Right atrium auricular region (tissue), 2 donors: ENCODE measurements at places on chromosomes 4 and X. TPM values are rescaled to one million over a fixed set of nuclear protein-coding genes. Genes with fewer than 3 reads are reported as not detected.

DNA sequence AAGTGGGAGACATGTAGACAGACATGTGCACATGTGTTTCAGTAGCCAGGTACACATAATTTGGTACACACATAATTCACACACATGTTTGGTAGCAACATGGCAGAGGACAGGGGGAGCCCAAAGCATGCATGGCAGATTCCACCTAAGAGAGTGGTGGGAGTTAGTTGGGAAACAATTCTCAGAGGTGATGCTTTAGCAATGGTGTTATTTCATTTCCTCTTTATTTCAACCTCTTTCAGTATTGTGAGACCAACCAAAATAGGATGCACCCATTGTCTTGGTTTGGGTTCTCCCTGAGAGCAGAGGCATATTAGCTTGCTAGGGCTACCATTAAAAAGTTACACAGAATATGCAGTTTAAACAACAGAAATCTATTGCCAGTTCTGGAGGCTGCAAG, 92.2 kb upstream of the ANXA3 start:
- no peak overlapping the region for H3K27ac ChIP-seq
- no peaks in the 10 kb centered on the region for H3K27me3 ChIP-seq
- no peak overlapping the region for H3K4me3 ChIP-seq
- DNase-seq, result no peak

- H3K4me3 ChIP-seq, result no peak overlapping the region
- H3K27ac ChIP-seq, result no peak overlapping the region
- H3K36me3 ChIP-seq, result no peaks in the 10 kb centered on the region
Observed at GRCh38 chr4:158253350-158253980, 43.2 kb downstream of the TMEM144 start.

DNA sequence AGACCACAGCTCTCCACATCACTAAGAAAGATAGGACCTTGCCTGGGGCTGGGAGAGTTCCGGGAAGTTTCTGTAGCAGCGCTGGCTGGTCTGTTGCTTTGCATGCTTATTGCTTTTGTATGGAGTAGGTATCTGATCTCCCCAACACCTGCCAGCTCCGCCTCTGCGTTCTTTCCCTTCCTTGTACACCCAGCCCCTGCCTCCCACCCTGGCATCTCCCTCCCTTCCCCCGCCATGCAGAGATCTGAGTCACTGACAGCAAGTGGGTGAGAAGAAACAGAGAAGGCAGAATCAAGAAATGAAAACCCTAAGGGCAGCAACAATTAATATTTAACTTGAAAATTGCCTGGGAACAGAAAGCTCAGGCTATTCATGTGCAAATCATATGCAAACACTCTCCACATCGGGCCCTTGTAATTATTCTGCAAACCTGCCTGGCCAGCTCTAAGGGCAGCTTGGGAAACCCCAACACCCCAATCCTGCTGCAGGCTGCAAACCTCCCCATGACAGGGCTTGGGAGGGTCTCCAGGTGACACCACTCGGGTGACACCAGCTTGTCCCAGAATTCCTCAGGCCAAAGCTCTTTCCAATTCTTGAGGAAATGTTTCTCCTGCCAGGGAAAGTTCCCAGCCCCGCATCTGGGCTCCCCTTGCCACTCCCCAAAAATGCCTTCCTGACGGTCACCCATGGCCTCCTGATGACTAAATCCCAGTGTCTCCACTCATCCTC, 257.2 kb downstream of the FBXW7 start:
- DNase-seq, result no peak
- no peak overlapping the region for H3K27ac ChIP-seq
- H3K4me1 ChIP-seq, result no peaks in the 10 kb centered on the region
- no peaks in the 10 kb centered on the region for H3K36me3 ChIP-seq
- H3K4me3 ChIP-seq, result no peak overlapping the region

GRCh38 chrX:20315140-20315539, 48.4 kb upstream of the RPS6KA3 start:
- no peak for DNase-seq
- no peaks in the 10 kb centered on the region for H3K36me3 ChIP-seq
- H3K27me3 ChIP-seq, result no peaks in the 10 kb centered on the region
- no peak overlapping the region for H3K27ac ChIP-seq
- no peak overlapping the region for H3K4me3 ChIP-seq
- no peaks in the 10 kb centered on the region for H3K4me1 ChIP-seq

DNA sequence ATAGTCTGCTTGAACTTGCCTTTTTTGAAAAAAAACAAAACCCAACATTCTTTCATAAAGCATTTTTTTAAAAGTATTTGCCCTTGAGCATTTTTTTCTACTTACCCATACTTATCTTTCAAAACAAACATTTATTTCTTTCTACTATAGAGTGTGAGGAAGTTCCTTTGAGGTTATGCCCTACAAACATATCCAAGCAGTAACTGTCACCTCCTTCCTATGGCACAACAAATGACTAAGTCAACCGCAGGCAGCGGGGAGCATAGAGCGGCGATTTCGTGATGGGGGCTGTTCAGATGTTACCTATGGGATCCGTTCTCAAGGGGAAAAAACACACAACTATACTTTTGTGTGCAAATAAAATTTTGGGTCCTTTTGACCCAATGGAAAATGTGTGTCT, 19.4 kb downstream of the SPRY1 start:
- H3K4me1 ChIP-seq, result no peaks in the 10 kb centered on the region
- no peak overlapping the region for H3K4me3 ChIP-seq
- H3K36me3 ChIP-seq, result no peaks in the 10 kb centered on the region
- no peak for DNase-seq
- no peak overlapping the region for H3K27ac ChIP-seq

DNA sequence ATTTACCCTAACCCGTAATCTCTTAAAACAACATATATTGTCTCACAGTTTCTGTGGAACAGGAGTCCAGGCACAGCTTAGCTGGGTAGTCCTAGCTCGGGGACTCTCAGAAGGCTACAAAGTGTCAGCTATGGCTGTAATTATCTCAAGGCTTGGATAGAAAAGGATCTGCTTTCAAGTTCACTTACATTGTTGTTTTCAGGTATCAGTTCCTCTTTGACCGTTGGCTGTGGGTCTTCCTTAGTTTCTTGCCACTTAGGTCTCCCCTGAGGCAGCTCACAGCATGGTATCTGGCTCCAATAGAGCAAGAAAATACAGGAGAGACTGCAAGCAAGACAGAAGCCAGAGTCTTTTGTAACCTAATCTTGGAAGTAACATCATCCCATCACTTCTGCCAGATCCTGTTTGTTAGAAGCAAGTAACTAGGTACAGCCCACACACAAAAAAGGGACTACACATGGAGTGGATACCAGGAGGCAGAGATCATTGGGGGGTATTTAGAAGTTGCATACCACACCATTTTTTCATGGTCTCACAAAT, 137.0 kb downstream of the MAGEB5 start:
- no peaks in the 10 kb centered on the region for H3K27me3 ChIP-seq
- no peak overlapping the region for H3K27ac ChIP-seq
- H3K4me3 ChIP-seq, result no peak overlapping the region

- no peak overlapping the region for H3K4me3 ChIP-seq
- H3K4me1 ChIP-seq, result no peaks in the 10 kb centered on the region
- H3K27me3 ChIP-seq, result no peaks in the 10 kb centered on the region
- no peak for DNase-seq
- no peak overlapping the region for H3K27ac ChIP-seq
- no peaks in the 10 kb centered on the region for H3K36me3 ChIP-seq
Observed at GRCh38 chr4:169861593-169861992, 103.8 kb upstream of the HPF1 start.

GRCh38 chrX:34653811-34654210, 3.3 kb downstream of the TMEM47 start:
- H3K27me3 ChIP-seq, result no peaks in the 10 kb centered on the region
- H3K27ac ChIP-seq, result peak overlapping the region; percentile 85
- DNase-seq, result no peak
- no peaks in the 10 kb centered on the region for H3K36me3 ChIP-seq
- H3K4me3 ChIP-seq, result peak overlapping the region; percentile 68

DNA sequence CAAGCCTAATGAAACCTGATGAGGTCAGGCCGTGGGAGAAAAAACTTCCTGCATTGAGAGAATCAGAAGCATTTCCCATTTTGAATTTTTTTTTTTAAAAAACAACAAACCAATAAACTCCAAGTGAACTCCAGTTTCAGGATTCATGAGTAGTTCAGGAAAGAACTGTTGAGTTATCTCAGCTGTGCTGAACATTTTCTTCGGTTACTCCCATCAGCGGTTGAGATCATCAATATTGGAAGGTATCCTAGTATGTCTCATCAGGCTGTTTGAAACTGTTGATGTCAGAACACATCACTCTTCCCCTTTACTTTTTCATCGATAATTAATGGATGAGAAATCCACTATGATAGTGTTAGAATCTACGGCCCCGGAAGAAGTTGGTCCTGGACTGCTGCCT, 82.4 kb upstream of the ADGRG2 start:
- H3K36me3 ChIP-seq, result no peaks in the 10 kb centered on the region
- no peak for DNase-seq
- no peak overlapping the region for H3K4me3 ChIP-seq
- no peak overlapping the region for H3K27ac ChIP-seq
- H3K4me1 ChIP-seq, result no peaks in the 10 kb centered on the region

- no peaks in the 10 kb centered on the region for H3K36me3 ChIP-seq
- no peaks in the 10 kb centered on the region for H3K27me3 ChIP-seq
- no peak for DNase-seq
- no peak overlapping the region for H3K4me3 ChIP-seq
Observed at GRCh38 chrX:41478381-41478911, 31.3 kb downstream of the NYX start.

DNA sequence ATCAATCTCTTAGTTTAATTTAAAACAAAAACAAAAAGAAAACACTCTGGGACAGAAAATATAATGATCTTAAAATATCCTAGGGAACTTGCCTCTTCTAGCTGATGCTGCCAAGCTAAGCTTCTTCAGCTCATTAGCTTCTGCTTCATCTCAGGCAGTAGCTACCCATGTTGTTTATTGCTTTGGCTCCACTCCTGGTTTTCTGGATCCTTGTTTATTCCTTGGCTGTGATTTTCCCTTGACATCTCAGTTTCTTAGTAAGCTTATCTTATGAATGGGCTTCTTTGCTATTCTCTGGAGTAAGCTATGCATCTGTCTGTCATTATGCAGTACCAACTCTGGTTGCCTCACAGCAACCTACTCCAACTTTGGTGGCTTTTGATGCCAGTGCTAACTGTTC, 5.1 kb upstream of the MTHFD2L start:
- H3K27ac ChIP-seq, result no peak overlapping the region
- no peak for DNase-seq
- peaks cover 7% of the 10 kb centered on the region for H3K4me1 ChIP-seq
- no peak overlapping the region for H3K4me3 ChIP-seq
- no peaks in the 10 kb centered on the region for H3K36me3 ChIP-seq

- H3K36me3 ChIP-seq, result no peaks in the 10 kb centered on the region
- no peaks in the 10 kb centered on the region for H3K27me3 ChIP-seq
- peak; percentile 67 for DNase-seq
- no peaks in the 10 kb centered on the region for H3K4me1 ChIP-seq
Observed at GRCh38 chr4:1511441-1512041, 105.3 kb upstream of the NKX1-1 start.

DNA sequence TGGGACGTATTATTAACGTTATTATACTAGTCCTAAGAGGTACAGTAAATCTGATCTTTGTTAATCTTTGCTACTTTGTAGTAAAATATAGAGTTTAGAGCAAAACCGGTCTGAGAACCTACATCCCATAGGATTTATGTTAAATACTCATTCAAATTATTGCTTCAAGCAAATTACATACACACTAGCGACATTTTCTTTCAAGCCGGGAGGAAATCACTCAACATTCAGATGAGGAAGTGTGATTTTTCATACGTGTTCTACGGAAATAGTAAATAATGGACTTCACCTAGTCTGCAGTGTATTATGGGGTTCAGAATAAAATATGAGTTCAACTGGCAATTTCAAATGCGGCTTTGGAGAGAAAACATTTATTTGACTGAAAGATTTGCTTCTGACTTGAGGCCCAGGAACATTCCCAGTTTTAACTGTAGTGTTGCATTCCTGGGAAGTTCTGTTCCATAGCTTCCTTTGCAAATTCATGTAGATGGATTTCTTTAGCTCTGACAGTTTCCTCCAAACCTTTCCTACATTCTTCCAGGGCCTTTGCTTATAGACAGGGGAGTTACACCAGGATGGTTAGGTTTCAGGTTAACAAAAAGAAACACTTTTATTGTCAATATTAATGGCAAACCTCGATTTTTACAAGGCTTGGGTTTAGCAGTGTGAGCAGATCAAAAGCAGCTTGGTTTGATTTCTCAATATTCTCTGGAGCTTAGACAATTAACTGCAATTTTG, 5.3 kb upstream of the HAND2 start:
- H3K4me1 ChIP-seq, result peaks cover 20% of the 10 kb centered on the region
- no peaks in the 10 kb centered on the region for H3K36me3 ChIP-seq
- peak overlapping the region; percentile 9 for H3K4me3 ChIP-seq
- no peaks in the 10 kb centered on the region for H3K27me3 ChIP-seq
- H3K27ac ChIP-seq, result peak overlapping the region; percentile 97

- H3K4me3 ChIP-seq, result no peak overlapping the region
- no peak for DNase-seq
- no peaks in the 10 kb centered on the region for H3K4me1 ChIP-seq
Observed at GRCh38 chr4:88830598-88830997, 133.0 kb upstream of the NAP1L5 start.

DNA sequence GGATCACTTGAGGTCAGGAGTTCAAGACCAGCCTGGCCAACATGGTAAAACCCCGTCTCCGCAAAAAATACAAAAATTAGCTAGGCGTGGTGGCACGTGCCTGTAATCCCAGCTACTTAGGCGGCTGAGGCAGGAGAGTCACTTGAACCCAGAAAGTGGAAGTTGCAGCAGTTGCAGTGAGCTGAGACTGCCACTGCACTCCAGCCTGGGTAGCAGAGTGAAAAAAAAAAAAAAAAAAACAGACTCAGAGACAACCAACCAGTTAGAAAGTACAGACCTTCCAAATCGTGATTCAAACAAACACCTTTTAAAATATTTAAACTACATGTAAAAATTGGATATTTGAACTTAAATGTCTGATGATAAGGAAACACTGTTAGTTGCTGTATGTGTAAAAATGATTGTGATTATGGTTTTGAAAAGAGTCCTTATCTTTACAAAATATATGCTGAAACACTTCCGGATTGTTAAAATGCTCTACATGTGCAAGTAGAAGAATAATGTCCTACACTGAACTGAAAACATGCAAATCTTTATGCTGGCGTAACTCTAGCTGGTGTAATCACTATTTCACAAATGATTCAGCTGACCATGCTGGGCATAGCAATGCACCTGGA, 37.8 kb downstream of the SH3KBP1 start:
- no peak overlapping the region for H3K4me3 ChIP-seq
- no peak overlapping the region for H3K27ac ChIP-seq
- H3K4me1 ChIP-seq, result no peaks in the 10 kb centered on the region
- DNase-seq, result no peak
- no peaks in the 10 kb centered on the region for H3K36me3 ChIP-seq

The SLC6A8 gene
- total RNA-seq, result 76.6 TPM

The CCDC160 gene
- not detected for total RNA-seq

The ADH7 gene
- not detected for total RNA-seq

The MAGEE2 gene
- not detected for total RNA-seq

The CFI gene
- 30.4 TPM for total RNA-seq

The FDCSP gene
- total RNA-seq, result not detected

The ZNF157 gene
- not detected for total RNA-seq

The ADH1A gene
- total RNA-seq, result not detected

The TLR6 gene
- total RNA-seq, result 2.3 TPM

The ARX gene
- not detected for total RNA-seq

The PNPLA4 gene
- 34.0 TPM for total RNA-seq

The CPEB2 gene
- 11.6 TPM for total RNA-seq

The IL15 gene
- 2.0 TPM for total RNA-seq

The PABPC4L gene
- 1.3 TPM for total RNA-seq

The PRRG3 gene
- 1.7 TPM for total RNA-seq
